ENCODE measurements at places on chromosomes 13 and 19.

GRCh38 chr19:38149661-38150061 is 74.4 kb downstream of the DPF1 start:
- H3K4me3 ChIP-seq = no peak overlapping the region
- H3K4me1 ChIP-seq = no peaks in the 10 kb centered on the region
- H3K36me3 ChIP-seq = peaks cover 29% of the 10 kb centered on the region
- no peak overlapping the region for H3K27ac ChIP-seq
- DNase-seq = no peak

DNA sequence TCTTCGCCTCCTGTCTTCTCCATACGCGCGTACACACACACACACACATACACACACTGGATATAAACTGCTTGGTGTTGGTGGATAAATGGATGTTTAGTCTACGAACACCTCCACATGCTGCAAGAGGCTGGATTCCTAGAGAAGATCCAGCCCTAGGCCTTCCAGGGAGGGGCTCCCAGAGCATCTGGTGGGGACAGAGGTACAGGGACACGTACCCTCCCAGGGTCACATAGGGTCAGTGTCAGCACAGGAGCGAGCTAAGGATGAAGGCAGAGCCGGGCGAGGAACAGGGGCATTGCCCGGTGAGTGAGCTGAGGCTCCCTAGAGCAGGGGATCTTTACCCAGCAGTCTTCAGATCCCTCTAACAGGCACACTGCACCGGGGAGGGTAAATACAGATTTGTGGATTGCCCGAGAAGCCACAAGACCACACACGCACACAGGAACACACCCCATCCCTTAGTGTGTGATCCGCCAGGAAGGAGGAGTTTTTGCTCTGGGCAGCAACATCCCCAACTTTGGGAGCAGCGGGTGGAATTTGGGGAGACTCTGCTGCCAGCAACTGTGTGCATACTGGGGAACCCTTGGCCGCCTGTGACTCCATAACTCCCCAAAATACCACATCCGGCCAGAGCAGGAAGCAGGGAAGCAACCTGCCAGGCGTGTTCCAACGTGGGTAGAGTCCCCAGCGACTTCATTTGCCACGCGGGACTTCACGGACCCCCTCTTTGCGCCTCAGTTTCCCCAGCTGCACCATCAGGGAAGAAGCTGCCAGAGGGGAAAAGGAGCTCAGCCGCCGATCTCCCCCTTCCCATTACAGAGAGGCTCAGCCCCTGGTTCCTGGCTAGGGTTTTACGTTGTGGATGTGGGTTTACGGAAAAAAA is 5.8 kb upstream of the TLE2 start:
- no peaks in the 10 kb centered on the region for H3K36me3 ChIP-seq
- H3K4me1 ChIP-seq = peaks cover 15% of the 10 kb centered on the region
- peak overlapping the region; percentile 55 for H3K4me3 ChIP-seq

DNA sequence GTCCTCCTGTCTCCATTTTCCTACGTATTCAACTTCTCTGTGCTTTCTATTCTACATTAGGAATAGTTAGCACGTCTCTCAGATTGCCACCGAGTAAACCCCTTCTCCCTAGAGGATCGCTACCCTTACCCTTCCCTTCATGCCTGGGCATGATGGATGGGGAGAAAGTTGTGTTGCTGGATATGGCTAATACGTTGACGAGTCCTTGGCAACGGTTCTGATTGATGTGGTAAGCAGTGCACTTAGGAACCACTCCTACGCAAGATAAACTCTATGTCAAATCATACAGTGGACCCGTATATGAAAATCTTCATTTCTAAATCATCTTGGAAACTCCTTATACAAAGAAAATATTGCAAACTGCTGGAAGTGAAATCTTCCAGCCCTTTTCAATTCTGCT is 224.5 kb downstream of the EFNB2 start:
- H3K4me1 ChIP-seq = no peaks in the 10 kb centered on the region
- no peaks in the 10 kb centered on the region for H3K27me3 ChIP-seq
- no peak overlapping the region for H3K4me3 ChIP-seq
- DNase-seq = no peak
- no peaks in the 10 kb centered on the region for H3K36me3 ChIP-seq
- no peak overlapping the region for H3K27ac ChIP-seq

GRCh38 chr13:53254500-53254899 is 225.9 kb downstream of the OLFM4 start:
- no peak overlapping the region for H3K27ac ChIP-seq
- no peaks in the 10 kb centered on the region for H3K36me3 ChIP-seq
- H3K27me3 ChIP-seq = no peaks in the 10 kb centered on the region
- DNase-seq = no peak
- no peaks in the 10 kb centered on the region for H3K4me1 ChIP-seq

DNA sequence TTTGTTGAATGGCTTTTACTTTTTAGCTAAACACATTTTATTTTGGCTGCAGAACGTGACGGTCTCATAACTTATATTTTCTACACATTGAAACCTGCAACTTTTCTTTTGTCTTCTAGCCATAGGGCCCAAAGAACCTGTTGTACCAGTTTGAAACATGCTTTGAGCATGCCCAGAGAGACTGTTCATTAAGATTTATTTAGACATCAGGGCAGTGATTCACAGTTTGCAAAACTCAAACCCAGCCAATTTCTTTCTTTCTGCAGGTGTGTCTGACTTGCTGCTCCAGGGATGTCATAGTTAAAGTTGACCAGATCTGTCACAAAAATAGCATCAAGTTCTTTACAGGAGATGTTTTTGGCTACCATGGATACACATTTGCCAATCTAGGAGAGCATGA is 22.0 kb downstream of the SAE1 start:
- no peaks in the 10 kb centered on the region for H3K27me3 ChIP-seq
- H3K27ac ChIP-seq = no peak overlapping the region

- no peaks in the 10 kb centered on the region for H3K36me3 ChIP-seq
- H3K27me3 ChIP-seq = no peaks in the 10 kb centered on the region
- H3K4me1 ChIP-seq = no peaks in the 10 kb centered on the region
- DNase-seq = no peak
- no peak overlapping the region for H3K4me3 ChIP-seq
Measured at GRCh38 chr19:16791942-16792341, 37.3 kb upstream of the SIN3B start.

DNA sequence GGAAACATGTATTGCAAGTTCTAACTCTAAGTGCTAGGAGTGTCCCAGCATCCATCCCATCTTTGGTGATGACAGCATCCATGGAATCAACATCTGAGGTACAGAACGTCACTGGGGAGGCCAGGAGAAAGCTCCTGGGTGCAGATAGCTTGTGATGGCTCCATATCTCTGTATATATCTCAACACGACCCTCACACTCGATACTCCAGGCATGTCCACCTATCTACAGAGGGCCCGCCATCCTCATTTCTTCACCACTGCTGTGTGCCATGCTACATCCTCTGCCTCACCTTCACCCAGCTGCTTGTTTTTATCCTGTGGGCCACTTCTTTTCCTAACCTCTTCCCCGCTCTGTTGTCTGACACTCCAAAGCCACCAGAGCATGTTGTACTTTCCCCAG is 100.4 kb upstream of the SERP2 start:
- DNase-seq = no peak
- no peak overlapping the region for H3K4me3 ChIP-seq
- H3K4me1 ChIP-seq = peaks cover 46% of the 10 kb centered on the region
- no peaks in the 10 kb centered on the region for H3K36me3 ChIP-seq
- no peak overlapping the region for H3K27ac ChIP-seq

DNA sequence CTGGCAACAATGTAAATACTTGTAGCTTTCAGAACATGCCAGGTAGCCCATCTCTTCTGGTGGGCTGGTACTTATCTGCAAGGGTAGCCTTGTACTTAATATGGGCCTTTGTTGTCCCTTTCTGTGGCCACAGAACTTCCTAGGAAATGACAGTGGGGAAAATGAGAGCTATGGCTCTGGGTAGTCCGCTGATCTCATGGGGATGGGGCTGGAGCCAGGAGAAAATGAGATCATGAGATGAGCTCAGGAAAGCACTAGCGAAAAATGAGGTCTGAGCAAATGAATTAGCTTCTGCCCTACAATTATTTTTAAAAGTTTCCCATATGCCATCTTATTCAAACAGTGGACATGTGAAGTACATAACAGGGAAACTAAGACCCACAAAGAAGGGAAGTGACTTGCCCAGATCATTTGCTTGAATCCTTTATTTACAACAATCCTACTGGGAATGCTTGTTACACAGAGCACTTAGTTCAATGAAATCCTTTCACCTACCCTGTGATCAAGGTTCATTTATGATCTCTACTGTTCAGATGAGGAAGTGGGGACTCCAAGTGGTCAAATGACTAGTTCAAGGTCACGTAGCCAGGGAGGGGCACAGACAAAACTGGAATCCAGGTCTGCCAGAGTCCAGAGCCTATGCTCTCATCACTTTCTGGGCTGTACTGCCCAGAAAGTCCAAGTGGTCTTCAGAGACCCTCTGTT is 87.1 kb downstream of the PTPRS start:
- H3K4me3 ChIP-seq = no peak overlapping the region
- H3K27me3 ChIP-seq = no peaks in the 10 kb centered on the region
- H3K4me1 ChIP-seq = no peaks in the 10 kb centered on the region
- DNase-seq = no peak

- H3K27me3 ChIP-seq = no peaks in the 10 kb centered on the region
- no peaks in the 10 kb centered on the region for H3K36me3 ChIP-seq
- H3K27ac ChIP-seq = no peak overlapping the region
- H3K4me1 ChIP-seq = peaks cover 23% of the 10 kb centered on the region
- no peak overlapping the region for H3K4me3 ChIP-seq
Measured at GRCh38 chr19:6273701-6274601, 5.8 kb downstream of the MLLT1 start.

- H3K4me3 ChIP-seq = no peak overlapping the region
- no peaks in the 10 kb centered on the region for H3K36me3 ChIP-seq
- no peaks in the 10 kb centered on the region for H3K4me1 ChIP-seq
- H3K27me3 ChIP-seq = no peaks in the 10 kb centered on the region
- no peak for DNase-seq
Measured at GRCh38 chr19:35247526-35248309, 1.1 kb upstream of the LSR start.

- no peaks in the 10 kb centered on the region for H3K27me3 ChIP-seq
- H3K4me3 ChIP-seq = no peak overlapping the region
- no peak overlapping the region for H3K27ac ChIP-seq
- H3K4me1 ChIP-seq = peaks cover 55% of the 10 kb centered on the region
Measured at GRCh38 chr13:99435998-99436397, 65.3 kb upstream of the TM9SF2 start.

DNA sequence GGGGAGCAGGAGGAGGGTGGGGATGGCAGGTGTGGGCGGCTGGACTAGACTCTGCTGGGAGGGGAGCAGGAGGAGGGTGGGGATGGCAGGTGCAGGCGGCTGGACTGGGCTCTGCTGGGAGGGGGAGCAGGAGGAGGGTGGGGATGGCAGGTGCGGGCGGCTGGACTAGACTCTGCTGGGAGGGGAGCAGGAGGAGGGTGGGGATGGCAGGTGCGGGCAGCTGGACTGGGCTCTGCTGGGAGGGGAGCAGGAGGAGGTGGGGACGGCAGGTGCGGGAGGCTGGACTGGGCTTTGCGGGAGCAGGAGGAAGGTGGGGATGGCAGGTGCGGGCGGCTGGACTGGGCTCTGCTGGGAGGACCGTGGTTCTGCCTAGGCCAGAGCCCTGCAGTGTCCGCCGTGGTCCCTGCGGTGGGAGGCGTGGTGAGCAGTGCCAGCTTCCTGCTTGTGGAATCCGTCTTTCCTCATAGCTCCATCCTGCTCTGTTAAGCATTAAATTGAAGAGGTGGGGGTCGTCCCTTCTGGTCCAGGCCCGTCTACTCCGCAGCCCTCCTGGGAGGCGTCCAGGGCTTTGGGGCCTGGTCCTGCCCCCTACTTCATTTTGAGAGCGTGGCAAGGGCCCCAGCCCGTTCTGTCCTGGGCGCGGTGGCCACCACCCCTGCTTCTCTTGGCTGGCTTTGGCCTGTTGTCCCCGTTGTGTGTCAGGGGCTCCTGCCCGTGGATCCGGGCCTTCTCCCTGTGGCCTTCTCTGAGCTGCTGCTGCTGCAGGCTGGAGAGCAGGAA is 4.7 kb downstream of the SPPL2B start:
- no peak for DNase-seq
- peak overlapping the region; percentile 77 for H3K27ac ChIP-seq
- H3K4me1 ChIP-seq = peaks cover 36% of the 10 kb centered on the region
- H3K36me3 ChIP-seq = 0 out of 2 replicates have a peak, but pooled peaks cover 7% of the 10 kb centered on the region
- H3K4me3 ChIP-seq = no peak overlapping the region
- no peaks in the 10 kb centered on the region for H3K27me3 ChIP-seq

GRCh38 chr19:10870501-10870954 is 825 bp upstream of the CARM1 start:
- no peaks in the 10 kb centered on the region for H3K27me3 ChIP-seq
- peak overlapping the region; percentile 82 for H3K27ac ChIP-seq
- 0 out of 2 replicates have a peak, but pooled peaks cover 3% of the 10 kb centered on the region for H3K36me3 ChIP-seq
- DNase-seq = no peak

DNA sequence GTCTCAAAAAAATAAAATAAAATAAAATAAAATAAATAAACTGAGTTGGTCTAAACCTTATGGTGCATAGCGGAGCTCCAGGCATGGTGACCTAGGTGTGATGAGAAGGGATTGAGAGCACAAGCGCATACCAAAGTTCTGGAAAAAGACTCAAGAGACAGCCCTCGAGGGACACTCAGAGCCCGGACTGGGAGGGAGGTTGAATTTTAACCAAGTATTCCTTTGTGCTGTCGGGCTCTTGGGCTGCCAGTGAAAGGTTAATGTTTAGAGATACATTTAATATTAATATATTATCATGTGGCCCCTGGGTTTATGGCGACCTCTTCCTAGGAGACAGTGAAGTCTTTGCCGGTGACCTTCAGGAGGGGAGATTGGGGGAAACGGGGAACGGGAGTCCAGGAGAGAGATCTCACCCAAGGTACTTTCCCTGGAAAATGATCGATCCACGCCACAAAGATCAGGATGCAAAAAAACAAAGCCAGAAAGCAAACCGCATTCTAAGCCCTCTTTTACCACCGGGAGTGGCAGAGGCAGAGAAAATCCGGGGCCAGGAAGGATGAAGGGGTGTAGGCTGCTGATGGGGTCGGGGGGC is 1.6 kb downstream of the FUT6 start:
- DNase-seq = no peak
- H3K36me3 ChIP-seq = no peaks in the 10 kb centered on the region
- no peaks in the 10 kb centered on the region for H3K27me3 ChIP-seq
- H3K4me1 ChIP-seq = no peaks in the 10 kb centered on the region
- H3K27ac ChIP-seq = no peak overlapping the region
- H3K4me3 ChIP-seq = no peak overlapping the region

GRCh38 chr13:33411312-33411711 is 125.8 kb upstream of the STARD13 start:
- no peak overlapping the region for H3K27ac ChIP-seq
- H3K36me3 ChIP-seq = no peaks in the 10 kb centered on the region
- DNase-seq = no peak
- no peak overlapping the region for H3K4me3 ChIP-seq
- H3K27me3 ChIP-seq = no peaks in the 10 kb centered on the region

DNA sequence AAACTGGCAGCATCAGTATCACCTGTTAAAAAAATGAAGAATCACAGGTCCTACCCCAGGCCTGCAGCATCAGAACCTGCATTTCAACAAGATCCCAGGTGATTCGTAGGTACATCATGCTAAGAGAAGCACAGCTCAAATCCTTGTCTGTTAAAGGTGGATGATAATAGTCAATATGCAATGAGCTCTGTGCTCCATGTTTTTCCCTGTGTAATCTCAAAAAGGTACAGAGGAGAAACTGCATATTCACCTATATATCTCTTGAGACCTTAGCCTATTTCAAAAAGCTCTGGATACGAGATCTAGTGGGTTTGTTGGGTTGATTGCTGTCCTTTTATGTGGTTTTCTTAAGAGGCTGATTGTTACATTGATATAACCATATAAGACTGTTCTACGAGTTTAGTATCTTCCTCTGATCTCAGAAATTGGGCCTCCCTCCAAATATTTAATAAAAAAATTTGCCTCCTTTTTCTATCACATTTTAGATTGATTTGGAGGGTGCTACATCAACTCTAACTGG is 148.9 kb downstream of the DCT start:
- no peaks in the 10 kb centered on the region for H3K36me3 ChIP-seq
- no peaks in the 10 kb centered on the region for H3K27me3 ChIP-seq
- H3K4me3 ChIP-seq = no peak overlapping the region
